CD4-positive, alpha-beta T cell treated with Interleukin-1 beta for 1 hour (primary cell): ENCODE measurements at places on chromosomes 6 and 20.
A peak's percentile ranks its signal among the peaks of the same experiment; 100 is the strongest.

DNA sequence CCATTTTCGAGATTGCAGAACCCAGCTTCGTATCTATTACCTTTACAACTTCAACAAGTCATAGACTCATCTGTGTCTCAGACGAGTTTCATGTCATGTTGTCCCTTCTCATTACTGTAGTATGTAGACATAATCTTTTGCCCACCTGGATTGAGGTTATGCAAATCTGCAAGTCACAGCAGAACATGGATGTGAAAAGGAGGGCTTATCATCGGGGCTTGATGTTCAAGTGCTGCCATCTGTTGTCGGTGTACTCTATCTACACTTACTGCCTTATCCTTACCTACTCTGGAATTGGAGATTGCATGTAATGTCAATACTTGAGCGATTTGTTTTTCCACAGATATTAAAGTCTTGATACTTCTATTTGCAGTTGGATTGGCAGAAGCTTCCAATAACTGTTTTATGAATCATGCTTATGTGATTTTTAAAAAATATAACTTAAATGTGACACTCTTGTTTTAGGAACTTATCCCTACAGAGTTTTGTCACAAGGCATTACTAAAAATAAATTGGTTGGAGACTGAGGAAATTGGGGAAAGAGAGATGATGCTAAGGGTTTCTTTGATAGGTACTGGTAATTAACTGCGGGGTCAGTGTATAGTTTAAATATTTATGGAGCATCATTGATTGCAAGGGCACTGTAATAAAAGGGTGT, 3.0 kb upstream of the GOPC start:
- DNase-seq = peak; percentile 49

DNA sequence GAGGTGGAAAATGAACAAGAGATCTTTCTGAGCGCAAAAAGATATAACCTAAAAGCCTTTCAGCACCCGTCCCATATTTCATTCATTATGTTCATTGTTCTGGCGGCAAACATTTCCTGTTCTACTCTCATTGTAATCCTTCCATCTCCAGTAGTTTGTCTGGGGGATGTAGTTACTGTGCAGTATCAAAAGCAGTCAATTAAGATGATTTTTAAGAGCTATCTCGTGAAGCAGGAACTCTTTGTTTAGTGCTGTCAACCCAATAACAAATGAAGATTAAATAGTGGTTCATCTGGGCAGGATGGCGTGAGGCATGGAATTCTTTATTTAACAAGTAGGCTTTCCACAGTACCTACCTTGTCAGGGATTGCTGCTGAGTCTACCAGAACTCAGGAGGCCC, 876.7 kb downstream of the HACE1 start:
- DNase-seq = no peak

DNA sequence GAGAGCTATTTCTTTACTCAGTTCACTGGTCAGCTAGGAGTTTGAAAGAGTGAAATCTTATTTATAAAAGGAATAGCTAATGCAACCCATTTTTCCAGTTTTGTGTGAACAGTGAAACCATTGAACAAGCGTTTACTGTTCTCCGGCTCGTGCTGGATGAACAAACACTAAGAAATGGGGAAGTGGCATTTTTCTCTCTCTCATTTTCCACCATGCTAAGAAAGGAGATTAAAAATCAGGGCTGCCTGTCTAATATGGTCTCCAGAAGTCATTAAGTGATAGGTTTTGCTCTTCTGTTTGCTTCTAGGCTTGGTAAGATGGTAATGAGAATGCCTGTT, 774 bp upstream of the SFT2D1 start:
- DNase-seq = no peak

- DNase-seq = peak; percentile 77
These were observed 58.9 kb downstream of the ZNF831 start for GRCh38 chr20:59222253-59223181.

GRCh38 chr6:45415315-45415714, 37.6 kb upstream of the SUPT3H start:
- DNase-seq = no peak

DNA sequence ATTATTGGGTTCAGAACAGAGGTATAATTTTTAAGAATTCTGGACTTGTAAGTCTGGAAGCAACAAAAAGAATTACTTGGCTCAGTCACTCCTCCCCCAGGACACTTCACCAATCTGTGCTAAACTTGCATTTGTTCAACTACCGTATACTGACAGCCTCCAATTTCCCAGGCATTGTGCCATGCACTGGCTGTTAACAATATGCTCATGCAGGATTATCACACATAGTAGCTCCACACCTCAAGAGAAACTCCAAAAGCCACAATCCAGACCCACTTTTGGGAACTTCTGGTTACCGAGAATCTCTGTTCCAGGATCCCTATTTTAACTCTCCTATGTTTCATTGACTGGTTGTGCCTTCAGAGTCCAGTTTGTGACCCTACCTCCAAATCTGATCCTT, 7.7 kb downstream of the ADGRF1 start:
- no peak for DNase-seq

DNA sequence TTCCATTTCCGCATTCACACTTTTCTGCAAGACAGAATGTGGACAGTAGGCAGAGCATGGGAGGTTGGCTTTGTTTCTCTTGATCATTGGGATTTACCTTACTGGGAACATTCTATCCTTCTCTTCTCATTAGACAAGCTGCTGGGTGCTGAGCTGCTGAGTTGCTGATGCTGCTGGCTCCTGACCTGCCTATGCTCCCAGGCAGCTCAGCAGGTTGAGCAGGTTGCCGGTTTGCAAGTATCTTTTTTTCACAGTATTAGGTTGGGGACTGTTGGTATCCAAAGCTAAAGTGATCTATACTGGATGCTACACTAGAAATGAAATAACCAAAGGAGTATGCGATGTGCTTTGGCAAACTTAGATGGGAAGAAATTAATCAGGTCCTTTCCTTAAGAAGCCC, 23.7 kb upstream of the ADGRF4 start:
- DNase-seq = no peak

- DNase-seq = no peak
These were observed 588.4 kb upstream of the CITED2 start for GRCh38 chr6:139962654-139963347.

DNA sequence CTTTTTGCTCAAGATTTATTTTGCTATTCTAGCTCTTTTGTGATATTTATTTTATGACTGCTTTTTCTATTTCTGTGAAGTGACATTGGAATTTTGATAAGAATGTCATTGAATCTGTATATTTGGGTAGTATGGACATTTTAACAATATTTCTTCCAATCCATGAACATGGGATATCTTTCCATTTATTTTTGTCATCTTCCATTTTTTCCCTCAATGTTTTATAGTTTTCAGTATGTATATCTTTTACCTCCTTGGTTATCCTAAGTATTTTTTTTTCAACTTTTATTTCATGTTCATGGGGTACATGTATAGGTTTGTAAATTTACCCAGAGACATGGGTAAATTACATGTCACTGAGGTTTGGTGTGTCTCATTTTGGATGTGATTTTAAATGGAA, 74.1 kb upstream of the PREP start:
- no peak for DNase-seq

GRCh38 chr6:32462609-32463008, 22.9 kb downstream of the HLA-DRA start:
- DNase-seq = no peak

DNA sequence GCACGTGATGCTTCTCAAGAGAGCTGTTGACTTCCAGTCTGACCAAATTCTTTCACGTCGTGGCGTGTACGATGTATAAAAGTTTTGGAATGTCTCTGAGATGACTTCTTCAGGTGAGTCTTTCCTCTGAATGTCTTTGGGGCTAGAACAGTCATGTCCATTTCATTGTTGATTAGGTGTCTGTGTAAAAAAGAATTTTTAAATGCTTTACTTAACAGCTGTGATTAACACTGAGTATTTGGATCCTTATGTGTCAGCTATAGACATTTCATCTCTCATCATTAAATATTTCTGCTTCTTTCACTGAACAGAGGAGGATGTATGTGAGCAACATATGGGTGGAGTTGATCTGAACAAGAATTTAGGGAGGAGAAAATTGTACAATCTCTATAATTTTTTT, 29.3 kb upstream of the KIF13A start:
- DNase-seq = no peak

DNA sequence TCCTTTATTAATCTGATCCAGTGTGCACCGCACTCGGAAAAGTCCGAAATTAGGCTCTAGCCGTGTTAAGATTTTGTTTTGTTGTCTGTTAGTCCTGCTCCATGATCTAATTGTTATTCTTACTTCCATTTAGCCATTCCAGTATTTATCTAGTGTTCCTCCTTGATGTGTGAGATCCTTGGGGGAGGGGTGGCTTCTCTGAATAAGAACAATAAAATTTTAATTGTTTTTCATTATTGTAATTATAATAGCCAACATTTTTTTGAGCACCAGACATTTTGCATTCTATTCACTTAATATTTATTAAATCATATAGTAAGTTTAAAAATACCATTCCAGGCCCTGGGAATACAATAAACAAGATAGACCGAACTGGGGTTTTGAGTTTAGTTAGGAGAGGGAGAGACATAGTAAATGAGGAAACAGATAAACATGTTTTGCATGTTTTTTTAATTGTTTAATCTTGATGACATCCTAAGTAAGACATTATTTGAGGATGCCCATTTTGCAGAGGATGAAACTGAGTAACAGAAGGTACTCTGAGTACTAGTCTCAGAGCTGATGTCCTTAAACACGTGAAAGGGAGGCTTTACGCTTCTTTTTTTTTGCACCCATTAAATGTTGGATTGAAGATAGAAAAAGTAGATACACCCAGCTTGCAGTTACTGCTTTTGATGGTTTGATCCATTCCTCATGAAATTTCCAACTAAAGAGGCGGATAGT, 1.2 kb downstream of the CBFA2T2 start:
- DNase-seq = no peak

DNA sequence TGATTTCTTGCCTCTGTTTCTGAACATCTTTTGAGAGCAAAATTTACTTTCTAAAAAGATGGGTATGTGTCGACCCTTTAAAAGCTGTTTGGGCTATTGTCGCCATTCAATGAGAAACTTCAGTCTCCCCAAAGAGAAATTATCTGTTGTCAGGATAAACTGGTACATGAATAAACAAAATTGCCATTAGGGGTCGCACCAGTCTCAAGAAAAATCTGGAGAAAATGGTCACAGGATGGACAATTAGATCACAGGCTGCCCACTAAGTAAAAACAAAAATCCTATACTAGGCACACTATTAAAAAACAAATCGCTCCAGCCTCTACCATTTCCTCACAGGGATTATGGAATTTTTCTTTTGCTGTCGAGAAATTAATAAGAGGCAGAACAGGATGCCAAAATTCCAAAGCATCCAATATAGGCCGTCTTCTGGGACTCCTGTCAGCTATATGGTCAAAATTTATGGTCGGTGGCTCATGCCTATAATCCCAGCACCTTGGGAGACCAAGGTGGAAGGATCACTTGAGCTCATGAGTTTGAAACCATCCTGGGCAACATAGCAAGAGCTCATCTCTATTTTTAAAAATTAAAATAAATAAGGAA, 5.5 kb upstream of the HLA-E start:
- DNase-seq = peak; percentile 76

- DNase-seq = no peak
These were observed 490.4 kb downstream of the FRK start for GRCh38 chr6:115570331-115570730.

DNA sequence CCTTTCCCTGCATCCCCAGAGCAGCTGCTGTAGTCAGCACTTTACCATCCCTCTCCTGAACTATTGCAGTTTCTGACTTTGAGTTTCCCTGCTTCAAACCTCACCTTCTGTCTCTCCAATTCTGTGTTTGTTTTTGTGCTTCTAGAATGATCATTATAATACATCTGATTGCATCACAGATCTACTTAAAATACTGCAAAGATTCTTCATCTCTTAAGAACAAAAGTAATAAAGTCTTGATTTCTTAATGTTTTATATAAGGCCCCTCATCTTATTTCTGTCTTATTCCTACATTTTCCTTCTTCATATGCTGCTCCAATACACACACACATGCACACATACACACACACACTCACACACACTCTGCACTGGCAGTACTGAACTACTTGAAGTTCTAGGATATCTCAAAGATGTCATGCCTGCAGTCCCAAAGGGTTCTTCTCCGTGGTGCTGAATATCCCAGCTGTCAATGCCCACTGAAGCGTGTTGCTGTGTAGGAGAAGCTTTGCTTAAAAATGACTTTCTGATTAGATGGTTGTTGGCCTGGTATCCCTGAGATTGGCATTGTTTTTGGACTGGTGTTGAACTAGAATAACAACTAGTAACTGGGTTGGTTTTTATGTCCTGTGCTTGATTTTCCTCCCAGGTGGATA, 97.2 kb downstream of the MAP3K4 start:
- DNase-seq = no peak

DNA sequence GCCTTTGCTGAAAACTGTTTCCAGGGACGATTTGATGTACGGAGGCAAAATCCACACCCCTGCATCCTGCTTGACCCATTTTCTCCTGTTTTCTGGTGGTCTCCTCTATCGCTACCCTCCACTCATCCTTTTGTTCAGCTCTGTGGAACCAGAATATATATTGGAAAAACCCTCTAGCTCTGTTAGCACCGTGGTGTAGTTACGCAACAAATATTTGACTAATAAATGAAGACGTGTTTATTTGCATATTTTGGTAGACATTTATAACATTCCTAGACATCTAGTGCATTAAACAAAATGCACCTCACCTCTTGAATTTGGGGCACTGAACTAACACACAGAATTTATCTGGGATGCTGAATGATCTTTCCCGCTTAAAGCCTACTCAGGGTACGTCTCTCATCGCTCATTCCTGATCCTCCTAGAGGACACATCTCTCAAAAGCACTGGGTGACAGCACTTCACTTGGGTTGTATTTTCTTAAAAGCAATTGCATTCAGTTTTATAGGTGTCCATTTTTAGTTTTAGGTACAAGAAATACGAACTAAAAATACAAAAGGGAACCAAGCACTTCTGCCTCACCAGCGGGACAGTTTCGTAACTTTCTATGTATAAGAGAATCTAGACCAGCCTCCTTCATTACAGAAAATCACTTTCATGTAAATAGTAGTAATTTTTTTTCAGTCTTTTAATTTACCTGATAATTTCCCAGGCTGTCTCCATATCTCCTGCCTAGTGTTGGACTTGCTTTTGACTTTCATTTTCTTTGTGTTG, 59.2 kb downstream of the SNRNP48 start:
- DNase-seq = no peak

DNA sequence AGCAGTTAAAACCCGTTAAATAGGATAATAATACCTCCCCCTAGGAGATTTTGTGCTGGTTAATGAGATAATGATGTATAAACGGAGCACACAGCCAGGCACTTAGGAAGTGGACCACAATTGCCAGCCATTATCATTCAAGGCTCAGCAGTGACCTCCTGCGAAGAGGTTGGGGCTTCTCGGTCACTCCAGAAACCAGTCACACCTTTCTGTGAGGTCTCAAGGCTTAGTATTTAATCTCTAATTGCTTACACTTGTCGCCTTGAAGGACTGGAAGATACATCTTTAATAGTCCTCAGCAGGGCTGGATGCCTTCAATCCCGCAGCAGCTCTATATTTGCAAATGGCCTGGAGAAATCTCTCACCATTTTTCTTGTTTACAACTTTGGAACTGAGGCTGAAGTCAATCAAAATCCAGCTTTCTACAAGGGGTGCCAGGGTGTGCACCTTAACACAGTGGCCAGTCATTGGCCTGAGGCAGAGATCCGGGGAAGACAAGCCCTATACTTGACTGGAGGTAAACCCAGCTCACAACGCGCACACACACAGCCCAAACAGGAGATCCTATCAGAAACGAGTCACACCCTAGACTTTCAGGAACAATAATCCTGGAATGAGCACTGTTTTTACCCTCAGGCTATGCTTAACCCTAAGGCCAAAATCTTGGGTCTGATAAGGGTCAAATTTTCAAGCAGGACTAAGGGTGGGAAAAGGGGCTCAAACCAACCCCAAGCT, 1.2 kb downstream of the POU5F1 start:
- no peak for DNase-seq
